CD8-positive, alpha-beta memory T cell (primary cell): ENCODE measurements at places on chromosomes 12 and 14. TPM values are rescaled to one million over a fixed set of nuclear protein-coding genes. Genes with fewer than 3 reads are reported as not detected.

GRCh38 chr14:105021656-105022275, 883 bp upstream of the CDCA4 start:
- peaks cover 51% of the 10 kb centered on the region for H3K4me1 ChIP-seq
- H3K27me3 ChIP-seq = no peaks in the 10 kb centered on the region
- H3K36me3 ChIP-seq = no peaks in the 10 kb centered on the region
- H3K27ac ChIP-seq = peak overlapping the region; percentile 60

DNA sequence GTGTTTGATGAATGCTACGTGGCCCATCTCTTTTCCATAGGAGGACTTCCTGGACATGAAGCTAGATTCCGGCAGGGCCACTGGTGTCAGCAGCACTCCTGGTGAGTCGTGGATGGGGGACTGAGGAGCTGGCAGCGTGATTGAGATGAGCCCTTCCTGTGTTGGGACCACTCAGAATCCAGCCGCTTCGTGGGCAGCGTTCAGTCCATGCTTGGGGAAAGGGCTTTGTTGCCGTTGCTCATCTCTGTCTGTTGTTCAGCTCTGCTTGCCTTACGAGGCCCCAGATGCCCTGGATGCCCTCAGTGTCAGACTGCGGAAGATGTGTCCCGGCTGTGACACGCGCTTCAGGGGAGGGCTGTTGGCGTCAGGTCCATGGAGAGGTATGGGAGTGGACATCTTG, 127.1 kb upstream of the RTL1 start:
- H3K4me3 ChIP-seq = no peak overlapping the region
- no peaks in the 10 kb centered on the region for H3K4me1 ChIP-seq
- no peak for DNase-seq
- no peaks in the 10 kb centered on the region for H3K27me3 ChIP-seq
- no peaks in the 10 kb centered on the region for H3K36me3 ChIP-seq
- H3K27ac ChIP-seq = no peak overlapping the region

- DNase-seq = no peak
- no peak overlapping the region for H3K27ac ChIP-seq
- peaks cover 13% of the 10 kb centered on the region for H3K4me1 ChIP-seq
- no peak overlapping the region for H3K4me3 ChIP-seq
- no peaks in the 10 kb centered on the region for H3K36me3 ChIP-seq
- H3K27me3 ChIP-seq = no peaks in the 10 kb centered on the region
These were observed 137.2 kb upstream of the ARHGAP5 start for GRCh38 chr14:31939934-31940333.

DNA sequence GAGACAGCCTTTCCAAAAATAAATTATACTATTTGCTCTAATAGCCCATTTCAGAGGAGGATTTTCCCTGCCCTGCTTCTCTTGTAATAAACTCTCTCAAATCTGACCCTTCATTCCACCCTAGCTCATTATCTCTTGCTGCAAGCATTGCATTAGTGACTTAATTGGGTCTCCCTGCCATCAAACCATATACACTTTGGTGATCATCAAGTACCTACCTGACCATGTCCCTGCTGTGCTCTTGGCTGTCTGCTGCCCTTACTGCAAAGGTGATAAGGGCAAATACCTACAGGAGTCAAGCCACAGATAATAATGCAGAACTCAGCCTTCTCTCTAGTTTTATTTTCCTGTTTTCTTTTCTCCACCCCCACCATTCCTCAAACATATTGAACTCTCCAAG, 88.4 kb downstream of the LIN7A start:
- H3K27me3 ChIP-seq = no peaks in the 10 kb centered on the region
- no peak overlapping the region for H3K4me3 ChIP-seq
- H3K36me3 ChIP-seq = no peaks in the 10 kb centered on the region
- H3K27ac ChIP-seq = no peak overlapping the region
- H3K4me1 ChIP-seq = no peaks in the 10 kb centered on the region

WDR20 gene
- total RNA-seq = 35.2 TPM

GRCh38 chr12:110582276-110583136, 612 bp downstream of the PPTC7 start:
- H3K4me1 ChIP-seq = peaks cover 71% of the 10 kb centered on the region
- H3K27ac ChIP-seq = peak overlapping the region; percentile 71
- H3K27me3 ChIP-seq = no peaks in the 10 kb centered on the region
- no peaks in the 10 kb centered on the region for H3K36me3 ChIP-seq
- H3K4me3 ChIP-seq = peak overlapping the region; percentile 83
- DNase-seq = peak; percentile 73

ZDHHC22 gene
- not detected for total RNA-seq

DNA sequence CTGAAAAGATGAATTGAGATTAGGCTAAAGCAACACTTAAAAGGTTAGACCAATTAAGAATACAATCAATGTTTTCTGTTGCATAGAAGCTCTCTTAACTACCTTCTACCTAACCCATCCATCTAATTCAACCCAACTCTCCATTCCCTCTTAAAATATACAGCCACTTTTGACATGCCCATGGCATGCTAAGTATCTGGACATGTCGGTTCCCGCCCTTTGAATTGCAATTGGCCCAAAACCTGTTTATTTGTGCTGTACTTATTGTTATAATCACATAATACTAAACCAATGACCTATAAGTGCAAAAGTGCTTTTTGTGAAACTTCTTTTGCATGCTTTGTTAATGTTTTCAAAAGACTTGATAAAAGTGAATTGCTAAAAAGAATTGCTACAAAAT, 37.6 kb upstream of the APPL2 start:
- no peaks in the 10 kb centered on the region for H3K27me3 ChIP-seq
- no peak overlapping the region for H3K27ac ChIP-seq
- H3K36me3 ChIP-seq = no peaks in the 10 kb centered on the region
- no peaks in the 10 kb centered on the region for H3K4me1 ChIP-seq
